ENCODE measurements at places on chromosomes 1 and 21.

GRCh38 chr1:166432655-166433054 is 265.9 kb upstream of the FAM78B start:
- DNase-seq: no peak

DNA sequence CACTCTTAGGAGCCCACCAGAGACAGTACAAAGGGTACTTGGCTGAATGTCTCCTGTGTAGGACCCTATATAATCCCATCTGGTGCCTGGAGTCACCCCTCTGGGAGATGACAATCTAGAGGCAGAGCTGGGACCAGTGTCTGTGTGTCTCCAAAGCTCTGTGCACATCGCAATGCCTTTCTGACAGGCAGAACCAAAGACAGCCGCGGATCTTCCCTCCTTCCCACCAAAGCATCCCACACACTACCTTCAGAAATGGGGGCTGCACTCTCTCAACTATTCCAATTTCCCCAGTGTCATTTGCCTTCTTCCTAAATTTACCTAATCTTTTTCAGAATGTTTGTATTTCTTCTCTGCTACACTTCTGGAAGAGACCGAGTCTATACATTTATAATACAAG is 12.0 kb downstream of the PGBD5 start:
- DNase-seq: no peak

GRCh38 chr1:45883658-45884057 is 80.2 kb downstream of the MAST2 start:
- no peak for DNase-seq

GRCh38 chr1:209387969-209388329 is 195.6 kb upstream of the CAMK1G start:
- DNase-seq: no peak

DNA sequence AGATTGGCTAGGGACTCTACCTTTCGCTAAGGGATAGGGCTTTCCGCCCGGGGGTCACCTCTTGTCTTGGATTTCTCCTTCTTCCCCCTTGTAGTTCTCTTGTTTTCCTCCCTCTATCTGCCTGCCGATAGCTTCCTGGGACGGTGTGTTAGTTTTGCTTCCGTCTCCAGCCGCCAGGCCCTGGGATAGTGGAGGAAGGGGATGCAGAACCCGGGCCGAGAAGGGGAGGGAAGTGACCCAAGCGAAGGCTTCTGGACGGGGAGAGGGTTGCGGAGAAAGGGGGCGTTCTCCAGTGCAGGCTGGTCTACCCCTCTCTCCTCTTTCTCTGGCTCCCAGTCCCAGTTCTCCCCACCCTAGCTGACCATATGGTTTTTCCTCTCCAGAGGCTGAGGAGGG is 871 bp downstream of the TUFT1 start:
- no peak for DNase-seq

- no peak for DNase-seq
Observed at GRCh38 chr1:65630855-65631254, 161.8 kb upstream of the PDE4B start.
